ENCODE measurements at places on chromosomes 13 and 19.

GRCh38 chr13:45492538-45492937 is 27.8 kb downstream of the COG3 start:
- DNase-seq = no peak

GRCh38 chr13:68232351-68233130 is 1002.4 kb upstream of the PCDH9 start:
- no peak for DNase-seq

GRCh38 chr13:75514080-75514995 is 23.3 kb downstream of the COMMD6 start:
- DNase-seq = no peak

- peak; percentile 47 for DNase-seq
Observed at GRCh38 chr19:461721-462551, 1.1 kb upstream of the SHC2 start.

Data from heart left ventricle (tissue), 16 donors.